ENCODE measurements at places on chromosomes 16 and 17. TPM values are rescaled to one million over a fixed set of nuclear protein-coding genes. Genes with fewer than 3 reads are reported as not detected.

- no peak for DNase-seq
Observed at GRCh38 chr16:2585651-2586081, 47.8 kb downstream of the PDPK1 start.

DNA sequence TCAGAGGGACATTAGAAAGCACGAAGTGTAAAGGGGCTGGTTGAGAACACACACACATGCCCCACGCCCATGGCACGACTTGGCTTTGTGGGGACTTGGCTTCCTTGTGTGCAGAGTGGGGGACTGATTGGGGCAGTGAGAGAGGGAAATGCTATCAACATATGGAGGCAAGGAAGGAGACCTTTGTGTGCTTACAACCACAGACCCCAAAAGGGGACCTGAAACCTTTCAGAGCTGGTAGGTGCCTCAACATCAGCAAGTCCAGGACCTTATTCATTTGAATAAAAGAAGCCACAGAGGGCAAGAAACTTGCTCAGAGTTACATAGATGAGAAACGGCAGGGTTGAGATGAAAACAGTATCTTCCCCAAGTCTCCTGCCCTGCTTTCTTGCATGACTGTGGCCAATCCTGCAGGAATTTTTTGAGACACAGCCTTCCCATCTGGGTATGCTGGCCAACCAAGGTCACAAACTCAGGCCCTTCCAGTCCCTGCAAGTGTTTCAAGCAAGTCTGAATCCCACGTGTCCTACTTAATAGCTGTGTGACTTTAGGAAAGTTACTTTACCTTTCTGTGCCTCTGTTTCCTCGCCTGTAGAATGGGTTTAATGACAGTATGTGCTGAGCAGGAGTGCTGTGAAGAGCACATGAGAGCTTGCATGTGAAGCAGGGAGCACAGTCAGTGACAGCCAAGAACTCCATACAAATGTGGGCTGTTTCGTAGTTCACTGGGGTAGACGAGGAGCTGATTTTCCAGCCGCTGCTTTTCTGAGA lies 26.2 kb downstream of the C16orf78 start:
- no peak for DNase-seq

DNA sequence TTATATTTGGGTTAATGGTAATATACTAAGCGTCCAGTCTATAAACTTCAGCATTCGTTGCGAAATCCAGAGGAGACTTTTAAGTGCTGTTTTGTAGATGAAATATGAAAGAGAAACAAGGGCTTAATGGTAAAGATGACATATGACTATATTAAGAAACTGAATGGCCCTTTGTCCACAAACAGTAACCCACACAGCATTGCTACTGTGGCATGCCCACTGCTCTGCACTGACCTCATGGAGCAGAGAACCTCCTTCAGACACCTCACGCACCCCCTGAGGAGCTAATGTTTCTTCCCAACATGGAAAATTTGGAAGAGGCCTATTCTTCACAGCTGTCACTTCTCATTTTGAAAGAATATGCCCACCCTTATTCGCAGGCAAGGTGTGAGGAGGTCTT lies 26.7 kb downstream of the ASPA start:
- no peak for DNase-seq

DNA sequence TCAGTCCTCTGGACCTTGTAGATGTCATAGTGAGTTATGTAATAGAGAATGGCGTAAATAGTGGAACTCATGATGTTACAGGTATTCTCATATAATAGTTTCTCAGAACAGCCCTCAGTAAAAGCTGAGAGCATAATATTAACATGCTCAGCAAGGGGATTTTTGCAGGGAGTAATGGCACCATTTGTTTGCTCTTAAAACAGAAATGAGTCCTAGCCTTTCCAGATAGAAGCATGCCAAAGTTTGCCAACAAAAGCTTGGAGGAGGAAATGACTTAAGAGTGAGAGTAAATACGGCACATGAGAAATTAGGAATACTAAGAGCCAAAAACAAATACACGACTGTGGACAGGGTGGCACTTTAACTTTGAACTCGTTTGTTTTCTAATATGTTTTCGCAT lies 198.4 kb downstream of the ANKFN1 start:
- DNase-seq, result no peak

MYH8 gene
- not detected for total RNA-seq

EVI2A gene
- total RNA-seq, result 3.3 TPM

ELMO3 gene
- 0.85 TPM for total RNA-seq

DNA sequence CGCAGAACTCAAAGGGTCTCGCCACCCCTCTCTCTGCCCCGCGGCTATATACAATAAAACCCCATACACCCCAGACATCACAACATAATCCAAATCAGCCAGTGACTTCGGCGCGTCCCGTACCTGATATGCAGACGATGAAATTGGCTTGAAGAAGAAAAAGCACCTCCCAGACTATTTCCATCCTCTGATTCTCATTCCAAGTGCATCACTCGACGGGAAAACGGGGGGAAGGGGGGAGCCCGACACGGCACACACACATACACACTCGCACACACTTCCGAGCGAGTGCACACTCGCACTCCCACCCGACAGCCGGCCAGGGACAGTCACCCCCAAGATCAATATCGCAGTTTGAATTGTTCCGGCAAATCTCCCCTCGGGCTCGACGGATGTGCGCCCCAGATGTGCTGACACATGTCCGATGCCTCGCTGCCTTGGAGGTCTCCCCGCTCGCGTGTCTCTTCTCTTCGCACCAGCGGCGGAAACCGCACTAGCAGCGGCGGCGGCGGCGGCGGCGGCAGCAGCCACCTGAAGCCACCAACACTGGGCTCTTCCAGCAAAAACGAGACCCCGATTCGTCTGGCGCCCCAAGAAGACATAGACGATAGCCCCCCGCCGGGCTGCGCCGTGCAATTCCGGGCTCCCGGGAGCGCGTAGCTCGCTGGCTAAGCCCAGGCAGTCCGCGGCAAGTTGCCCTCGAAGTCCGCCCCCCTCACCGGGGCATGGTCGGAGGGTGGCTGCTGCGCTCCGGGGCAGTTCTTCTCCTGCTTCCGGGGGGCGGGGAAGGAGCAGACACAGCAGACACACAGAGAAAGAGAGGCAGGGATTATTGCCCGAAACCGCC lies 688 bp downstream of the CA10 start:
- peak; percentile 24 for DNase-seq

TPSB2 gene
- total RNA-seq, result not detected

SMIM36 gene
- total RNA-seq, result not detected

HSPB9 gene
- 0.21 TPM for total RNA-seq

DNA sequence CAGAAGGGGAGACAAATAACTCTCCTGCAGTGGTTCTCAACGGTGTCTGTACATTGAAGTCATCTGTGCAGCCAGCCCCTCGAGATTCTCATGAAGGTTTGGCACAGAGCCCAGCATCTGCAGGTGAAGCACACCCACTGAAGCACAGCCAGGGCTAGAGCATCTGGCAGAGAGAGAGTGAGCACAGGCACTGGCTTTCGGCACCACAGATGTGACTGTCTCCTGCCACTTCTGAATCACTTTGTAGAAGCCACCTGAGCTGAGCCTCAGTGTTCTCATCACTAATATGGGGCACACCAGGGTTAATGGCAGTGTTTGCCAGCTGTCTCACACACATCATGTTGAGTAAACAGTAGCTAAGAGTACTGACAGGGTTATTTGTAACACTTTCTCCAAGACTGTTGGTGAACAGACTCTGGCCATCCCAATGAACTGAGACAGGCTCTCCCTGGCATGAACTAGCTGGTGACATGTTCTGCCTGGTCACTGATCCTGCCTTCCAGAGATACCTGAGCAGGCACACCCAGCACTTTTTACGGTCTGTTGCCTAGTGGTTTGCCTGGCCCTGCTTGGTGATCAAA lies 10.9 kb downstream of the HSPB9 start:
- no peak for DNase-seq

- DNase-seq, result peak; percentile 15
Observed at GRCh38 chr17:50125420-50125997, 4.5 kb downstream of the SAMD14 start.

DNA sequence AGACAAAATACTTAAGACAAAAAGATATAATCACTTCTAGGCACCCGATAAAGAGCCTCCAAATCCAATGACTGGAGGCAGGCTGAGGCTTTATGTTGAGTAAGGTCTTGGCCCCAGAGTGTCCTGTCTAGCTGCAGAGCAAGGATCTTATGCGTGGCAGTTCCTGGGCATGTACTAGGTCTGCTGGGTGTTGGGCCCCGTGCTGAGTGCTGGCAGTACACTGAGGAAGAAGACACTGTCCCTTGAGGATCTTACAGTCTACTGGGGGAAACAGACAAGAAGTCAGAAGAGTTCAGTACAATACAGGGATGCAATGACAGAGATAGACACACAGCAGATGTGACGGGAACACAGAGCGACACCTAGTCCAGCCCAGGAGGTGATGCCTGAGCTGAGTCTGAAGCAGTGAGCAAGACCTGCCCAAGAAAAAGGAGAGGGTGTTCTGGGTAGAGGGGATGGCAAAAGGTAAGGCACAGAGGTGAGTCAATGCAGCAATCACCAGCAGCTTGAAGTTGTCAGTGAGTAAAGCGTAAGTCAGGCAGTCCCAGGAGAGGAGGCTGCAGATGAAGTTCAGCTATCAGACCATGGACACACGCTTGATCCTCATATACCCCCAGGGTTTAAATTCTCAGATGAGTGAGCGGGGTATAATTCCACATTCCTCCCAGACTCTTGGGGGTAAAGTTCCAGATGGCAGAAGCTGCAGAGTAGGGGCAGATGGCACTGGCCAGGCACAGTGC lies 18.1 kb downstream of the MAP3K14 start:
- DNase-seq, result no peak

GRCh38 chr16:17423221-17423620 lies 47.5 kb downstream of the XYLT1 start:
- no peak for DNase-seq

WFIKKN1 gene
- 0.17 TPM for total RNA-seq

- DNase-seq, result no peak
Observed at GRCh38 chr17:31114956-31115555, 20.3 kb downstream of the NF1 start.

- DNase-seq, result no peak
Observed at GRCh38 chr16:73840728-73841127, 455.9 kb upstream of the PSMD7 start.

GRCh38 chr17:43579566-43580140 lies 33.5 kb upstream of the ETV4 start:
- no peak for DNase-seq

DNA sequence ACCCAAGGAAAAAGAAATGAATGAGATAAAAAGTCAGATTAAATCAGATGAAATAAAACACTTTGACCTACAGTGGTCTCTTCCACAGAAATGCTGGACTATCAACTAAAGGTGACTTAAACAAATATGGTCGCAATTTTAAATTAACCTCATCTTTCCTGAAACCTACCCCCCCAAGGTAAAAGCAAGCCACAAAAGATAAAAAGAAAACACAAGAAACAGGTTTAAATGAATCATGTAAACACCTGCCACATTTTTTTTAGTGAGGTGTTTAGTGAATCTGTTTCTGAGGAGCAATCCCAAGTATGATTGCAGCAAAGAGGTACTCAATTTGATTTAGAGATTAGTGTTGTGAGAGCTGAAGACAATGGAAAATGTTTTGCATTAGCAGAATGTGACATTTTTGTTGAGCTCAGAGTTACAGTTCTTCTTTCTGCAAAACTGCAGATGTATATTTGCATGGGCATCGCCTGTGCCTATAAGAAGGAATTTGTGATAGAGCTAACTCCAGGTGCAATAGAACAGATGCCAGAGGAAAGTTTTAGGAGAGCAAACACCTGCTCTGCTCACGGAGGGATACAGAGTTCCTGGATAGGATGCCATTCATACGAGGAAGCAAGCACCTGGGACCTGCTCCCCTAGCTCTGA lies 3.4 kb upstream of the MMD start:
- no peak for DNase-seq

DNA sequence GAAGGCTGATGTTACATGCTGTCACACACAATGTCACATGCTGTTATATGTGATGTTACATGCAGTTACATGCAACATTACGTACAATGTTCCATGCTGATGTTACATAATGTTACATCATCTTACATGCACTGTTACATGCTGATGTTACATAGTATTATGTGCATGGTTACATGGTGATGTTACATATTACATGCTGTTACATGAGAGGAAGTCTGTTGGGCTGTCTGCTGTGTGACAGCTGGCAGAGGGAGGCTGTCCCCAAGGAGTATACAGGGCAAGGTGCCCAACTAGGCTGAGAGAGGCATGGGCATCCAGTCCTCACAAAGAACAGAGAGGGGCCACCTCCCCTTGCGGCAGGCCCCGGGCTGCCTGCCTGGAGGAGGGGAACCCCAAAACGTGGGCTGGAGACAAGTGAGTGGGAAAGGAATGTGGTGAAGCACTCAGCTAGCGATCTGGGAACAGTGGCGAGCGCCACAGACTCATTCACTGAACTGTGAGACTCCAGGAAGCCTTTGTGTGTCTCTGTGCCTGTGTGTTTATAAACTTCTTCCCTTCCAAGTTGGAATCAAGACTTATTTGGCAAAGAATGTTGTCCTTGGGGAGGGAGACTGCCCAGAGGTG lies 30.6 kb downstream of the TMEM92 start:
- DNase-seq, result peak; percentile 76

CLDN7 gene
- total RNA-seq, result 3.4 TPM

OR3A3 gene
- not detected for total RNA-seq

GRCh38 chr16:24381470-24382118 lies 125.5 kb downstream of the CACNG3 start:
- DNase-seq, result no peak

FBXL16 gene
- total RNA-seq, result 0.23 TPM

MYH3 gene
- total RNA-seq, result 0.88 TPM

GRCh38 chr16:12800817-12801216 lies 2.9 kb downstream of the CPPED1 start:
- DNase-seq, result no peak

PIK3R5 gene
- 2.7 TPM for total RNA-seq

DNA sequence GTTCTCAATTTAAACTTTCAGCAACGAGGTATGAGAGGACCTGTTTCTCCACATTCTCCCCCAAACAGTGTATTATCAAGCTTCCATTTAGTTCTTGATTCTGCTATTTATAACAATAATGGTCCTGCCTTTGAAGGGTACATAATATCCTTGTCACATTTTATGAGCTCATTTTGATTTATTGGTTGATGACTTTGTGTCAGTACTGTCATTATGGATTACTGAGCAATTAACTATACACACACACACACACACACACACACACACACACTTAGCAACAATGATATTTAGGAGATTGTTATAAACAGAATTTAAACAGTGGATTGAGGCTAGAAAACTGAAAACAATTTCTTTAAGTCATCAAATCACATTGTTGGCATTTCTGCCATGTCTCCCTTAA lies 7.0 kb downstream of the TMIGD1 start:
- no peak for DNase-seq

GRCh38 chr17:77470330-77470786 lies 329.6 kb downstream of the SEC14L1 start:
- DNase-seq, result no peak

- DNase-seq, result no peak
Observed at GRCh38 chr16:81261049-81261648, 22.7 kb downstream of the BCO1 start.

- DNase-seq, result no peak
Observed at GRCh38 chr16:15865742-15866141, 8.9 kb upstream of the MYH11 start.

- no peak for DNase-seq
Observed at GRCh38 chr16:27432558-27432957, 30.6 kb downstream of the IL21R start.

- no peak for DNase-seq
Observed at GRCh38 chr16:72590151-72590937, 418.4 kb upstream of the PMFBP1 start.

LGALS9B gene
- total RNA-seq, result not detected

SLX1A gene
- total RNA-seq, result 18.6 TPM

GRCh38 chr17:78547035-78547434 lies 30.2 kb downstream of the DNAH17 start:
- no peak for DNase-seq

- no peak for DNase-seq
Observed at GRCh38 chr17:62085511-62086408, 20.7 kb upstream of the MED13 start.

GRCh38 chr16:50988441-50988840 lies 162.6 kb downstream of the SALL1 start:
- DNase-seq, result no peak
